Activated naive CD4-positive, alpha-beta T cell treated with anti-CD3 and anti-CD28 coated beads, Interleukin-2, amount 10 ng/mL, durations not matched to agents 7 days and 5 days (primary cell): ENCODE measurements at places on chromosomes 7 and 10.

GRCh38 chr10:48526011-48526821, 78.7 kb downstream of the ARHGAP22 start:
- no peak overlapping the region for H3K4me3 ChIP-seq
- peaks cover 63% of the 10 kb centered on the region for H3K27me3 ChIP-seq
- H3K27ac ChIP-seq: no peak overlapping the region
- H3K36me3 ChIP-seq: no peaks in the 10 kb centered on the region

GRCh38 chr7:64886956-64887545, 16.0 kb upstream of the ZNF273 start:
- H3K27me3 ChIP-seq: peaks cover 97% of the 10 kb centered on the region
- DNase-seq: no peak
- peaks cover 14% of the 10 kb centered on the region for H3K4me1 ChIP-seq
- peaks cover 2% of the 10 kb centered on the region for H3K36me3 ChIP-seq
- H3K4me3 ChIP-seq: no peak overlapping the region
- no peak overlapping the region for H3K27ac ChIP-seq

- no peak overlapping the region for H3K4me3 ChIP-seq
- no peak for DNase-seq
- H3K36me3 ChIP-seq: peaks cover 3% of the 10 kb centered on the region
- H3K4me1 ChIP-seq: peaks cover 10% of the 10 kb centered on the region
- no peaks in the 10 kb centered on the region for H3K27me3 ChIP-seq
- H3K27ac ChIP-seq: peak overlapping the region; percentile 56
Observed at GRCh38 chr7:129468547-129468946, 33.8 kb upstream of the SMKR1 start.

- no peak overlapping the region for H3K27ac ChIP-seq
- no peak overlapping the region for H3K4me3 ChIP-seq
- H3K36me3 ChIP-seq: no peaks in the 10 kb centered on the region
- peaks cover 4% of the 10 kb centered on the region for H3K27me3 ChIP-seq
Observed at GRCh38 chr10:75350791-75351190, 50.8 kb downstream of the ZNF503 start.

GRCh38 chr7:2792235-2792634, 51.9 kb downstream of the GNA12 start:
- peaks cover 22% of the 10 kb centered on the region for H3K36me3 ChIP-seq
- no peak overlapping the region for H3K4me3 ChIP-seq
- DNase-seq: no peak
- H3K27me3 ChIP-seq: no peaks in the 10 kb centered on the region

DNA sequence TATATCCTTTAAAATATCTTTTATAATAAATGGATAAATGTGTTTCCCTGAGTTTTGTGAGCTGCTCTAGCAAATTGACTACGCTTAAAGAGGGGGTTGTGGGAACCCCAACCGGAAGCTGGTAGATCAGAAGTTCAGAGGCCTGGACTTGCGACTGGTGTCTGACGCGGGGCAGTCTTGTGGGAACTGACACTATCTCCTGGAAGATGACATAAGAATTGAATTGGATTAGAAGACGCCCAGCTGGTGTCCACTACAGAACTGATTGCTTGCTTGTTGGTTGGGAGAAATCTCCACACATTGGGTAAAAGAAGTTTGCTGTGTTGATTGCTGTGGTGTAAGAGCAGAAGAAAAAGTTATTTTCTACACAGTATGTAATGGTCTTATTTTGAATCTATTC, 51.1 kb upstream of the AHR start:
- peaks cover 2% of the 10 kb centered on the region for H3K36me3 ChIP-seq
- H3K27me3 ChIP-seq: no peaks in the 10 kb centered on the region
- H3K4me3 ChIP-seq: no peak overlapping the region
- H3K4me1 ChIP-seq: peaks cover 8% of the 10 kb centered on the region
- no peak for DNase-seq
- H3K27ac ChIP-seq: no peak overlapping the region

DNA sequence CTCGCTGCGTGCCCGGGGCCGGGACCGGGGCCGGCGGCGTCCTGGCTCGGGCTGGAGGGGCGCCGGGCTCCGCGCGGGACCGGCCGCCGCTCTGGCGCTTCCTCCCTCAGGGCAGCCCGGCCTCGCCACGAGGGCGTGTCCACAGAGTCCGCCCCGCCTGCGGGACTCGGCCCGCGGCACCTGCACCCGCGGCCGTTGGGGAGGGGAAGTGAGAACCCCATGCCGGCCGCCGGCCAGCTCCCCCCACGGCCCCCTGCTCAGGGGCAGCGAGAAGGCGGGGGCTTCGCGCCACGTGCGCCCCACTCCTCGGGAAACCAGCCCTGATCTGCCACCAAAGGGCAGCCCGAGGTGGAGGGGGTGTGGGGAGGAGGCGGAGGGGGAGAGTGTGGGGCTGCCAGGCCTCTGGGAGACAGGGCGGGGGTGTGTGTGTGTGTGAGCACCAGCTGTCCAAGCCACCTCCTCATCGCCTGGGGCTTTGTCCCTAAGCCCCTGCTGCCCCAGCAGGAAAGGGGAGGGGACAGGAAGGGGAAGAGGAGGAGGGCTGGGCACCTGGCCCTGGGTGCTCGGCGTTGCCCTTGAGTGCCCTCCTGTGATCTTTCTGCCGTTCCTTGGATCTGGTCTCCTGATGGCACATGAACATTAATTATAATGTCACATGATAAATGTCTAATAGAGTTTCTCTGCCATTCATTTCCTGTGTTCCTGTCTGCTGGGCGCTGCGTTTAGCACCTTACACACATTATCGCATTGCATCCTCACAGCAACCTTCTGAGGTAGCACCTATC, at the start of gene PIK3AP1:
Gene PIK3AP1, minus strand, starts transcription at position 93 of the 785 bp plus-strand sequence. CDS start 120 bp downstream, outside the sequence.
- peaks cover 32% of the 10 kb centered on the region for H3K27me3 ChIP-seq
- peak within 1 kb of the TSS; percentile 78 for H3K4me3 ChIP-seq
- H3K4me1 ChIP-seq: peaks cover 18% of the 10 kb centered on the region
- no peaks in the 10 kb centered on the region for H3K36me3 ChIP-seq
- peak; percentile 55 for DNase-seq

GRCh38 chr7:149826344-149827088, 11.7 kb upstream of the ZNF862 start:
- H3K27ac ChIP-seq: no peak overlapping the region
- H3K27me3 ChIP-seq: peaks cover 27% of the 10 kb centered on the region
- no peak overlapping the region for H3K4me3 ChIP-seq
- no peaks in the 10 kb centered on the region for H3K36me3 ChIP-seq
- H3K4me1 ChIP-seq: no peaks in the 10 kb centered on the region

GRCh38 chr10:77104459-77104980, 533.1 kb downstream of the KCNMA1 start:
- H3K4me3 ChIP-seq: no peak overlapping the region
- H3K27me3 ChIP-seq: peaks cover 4% of the 10 kb centered on the region
- H3K36me3 ChIP-seq: no peaks in the 10 kb centered on the region
- no peak overlapping the region for H3K27ac ChIP-seq
- no peaks in the 10 kb centered on the region for H3K4me1 ChIP-seq

DNA sequence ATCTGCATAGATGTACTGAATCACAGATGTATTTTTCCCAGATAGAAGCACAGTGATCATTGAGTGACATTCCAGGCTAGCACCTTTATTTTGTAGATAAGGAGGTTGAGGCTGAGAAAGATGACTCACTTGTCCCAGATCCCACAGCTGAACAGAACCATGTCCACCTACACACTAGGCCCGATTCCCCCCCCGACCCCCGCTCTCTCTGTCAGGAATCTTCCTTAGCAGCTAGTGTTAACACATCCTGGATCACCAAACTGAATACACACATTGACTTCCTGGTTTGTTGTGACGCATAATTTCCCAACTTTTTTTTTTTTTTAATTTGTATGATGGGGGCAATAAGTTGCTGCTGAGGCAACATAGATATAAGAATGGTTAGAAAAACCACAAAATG, 5.2 kb downstream of the SFMBT2 start:
- H3K27ac ChIP-seq: no peak overlapping the region
- H3K36me3 ChIP-seq: peaks cover 38% of the 10 kb centered on the region
- peaks cover 43% of the 10 kb centered on the region for H3K4me1 ChIP-seq
- H3K4me3 ChIP-seq: no peak overlapping the region
- DNase-seq: no peak
- no peaks in the 10 kb centered on the region for H3K27me3 ChIP-seq

- no peak overlapping the region for H3K27ac ChIP-seq
- no peak overlapping the region for H3K4me3 ChIP-seq
- H3K36me3 ChIP-seq: peaks cover 2% of the 10 kb centered on the region
- DNase-seq: no peak
- no peaks in the 10 kb centered on the region for H3K4me1 ChIP-seq
Observed at GRCh38 chr10:112819231-112819630, 130.8 kb upstream of the TCF7L2 start.

- no peak overlapping the region for H3K27ac ChIP-seq
- no peak for DNase-seq
- H3K27me3 ChIP-seq: peaks cover 22% of the 10 kb centered on the region
- H3K4me3 ChIP-seq: no peak overlapping the region
Observed at GRCh38 chr10:79028056-79028430, 40.7 kb upstream of the ZMIZ1 start.

DNA sequence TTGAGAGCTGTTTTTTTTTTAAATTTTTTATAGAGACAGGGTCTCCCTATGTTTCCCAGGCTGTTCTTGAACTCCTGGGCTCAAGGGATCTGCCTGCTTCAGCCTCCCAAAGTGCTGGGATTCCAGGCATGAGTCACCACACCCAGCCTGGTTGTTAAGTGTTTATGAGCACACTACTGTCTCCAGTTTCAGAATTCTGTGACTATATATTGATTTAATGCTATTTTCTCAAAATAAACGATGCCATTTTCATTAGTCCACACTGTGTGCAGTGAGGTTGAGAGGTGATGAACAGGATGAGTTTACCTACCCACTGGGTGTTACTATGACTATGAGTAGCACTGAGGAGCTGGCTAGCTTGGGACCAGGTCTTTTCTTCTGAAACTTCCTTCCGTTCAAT, 110.9 kb upstream of the FAM180A start:
- no peak for DNase-seq
- no peaks in the 10 kb centered on the region for H3K27me3 ChIP-seq
- H3K27ac ChIP-seq: no peak overlapping the region
- H3K4me1 ChIP-seq: no peaks in the 10 kb centered on the region
- H3K36me3 ChIP-seq: no peaks in the 10 kb centered on the region

- no peaks in the 10 kb centered on the region for H3K36me3 ChIP-seq
- peaks cover 13% of the 10 kb centered on the region for H3K4me1 ChIP-seq
- H3K4me3 ChIP-seq: no peak overlapping the region
- no peak for DNase-seq
- peaks cover 53% of the 10 kb centered on the region for H3K27me3 ChIP-seq
Observed at GRCh38 chr10:79505829-79506228, 6.5 kb upstream of the EIF5AL1 start.

DNA sequence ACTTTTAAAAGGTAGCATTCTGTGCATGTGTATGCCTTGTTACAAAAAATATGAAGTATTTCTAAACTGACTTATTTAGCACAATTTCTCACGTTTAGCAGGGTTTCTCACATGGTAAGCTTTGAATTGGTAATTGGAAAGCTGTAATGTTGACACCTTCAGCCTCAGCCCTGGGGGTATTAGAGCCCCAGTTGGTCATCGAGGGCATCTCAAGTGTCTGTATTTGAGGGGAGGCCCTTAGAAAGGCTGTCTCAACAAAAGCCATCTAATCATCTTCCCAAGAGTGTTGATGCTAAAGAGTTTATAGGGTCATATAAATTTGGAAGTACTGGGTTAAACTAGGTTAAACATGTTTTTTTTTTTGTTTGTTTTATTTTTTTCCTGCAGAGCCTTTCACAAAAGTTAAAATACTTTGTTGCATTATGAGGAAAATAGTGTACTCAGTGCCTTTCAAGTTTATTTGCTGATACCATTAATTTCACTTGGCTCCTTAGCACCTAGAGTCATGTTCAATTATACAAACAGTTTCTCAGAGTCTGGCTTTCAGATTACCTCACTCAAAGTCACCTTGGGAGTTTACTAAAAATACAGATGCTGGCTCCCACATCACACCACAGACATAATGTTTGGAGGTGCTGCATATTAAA, 134.0 kb downstream of the CD36 start:
- H3K4me3 ChIP-seq: no peak overlapping the region
- no peak overlapping the region for H3K27ac ChIP-seq
- H3K36me3 ChIP-seq: no peaks in the 10 kb centered on the region
- DNase-seq: no peak

DNA sequence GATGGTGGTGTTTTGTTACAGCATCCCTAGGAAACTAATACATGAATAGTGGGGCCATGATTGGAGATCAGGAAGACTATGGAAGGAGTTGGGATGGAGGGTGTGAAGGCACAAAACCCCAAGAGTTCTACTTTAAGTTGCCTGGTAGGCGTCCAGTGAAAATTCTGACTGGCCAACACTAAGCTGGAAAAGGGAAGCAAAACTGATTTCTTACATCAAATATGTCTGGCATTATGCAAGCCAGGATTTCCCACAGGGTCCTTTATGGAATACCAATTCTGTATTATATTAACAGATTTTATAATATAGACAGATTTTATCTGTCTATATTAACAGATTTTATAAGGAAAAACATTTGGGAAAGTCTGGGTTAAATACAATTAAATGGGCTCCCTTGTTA, 16.2 kb downstream of the CPVL start:
- no peak overlapping the region for H3K27ac ChIP-seq
- no peaks in the 10 kb centered on the region for H3K4me1 ChIP-seq
- no peaks in the 10 kb centered on the region for H3K36me3 ChIP-seq

DNA sequence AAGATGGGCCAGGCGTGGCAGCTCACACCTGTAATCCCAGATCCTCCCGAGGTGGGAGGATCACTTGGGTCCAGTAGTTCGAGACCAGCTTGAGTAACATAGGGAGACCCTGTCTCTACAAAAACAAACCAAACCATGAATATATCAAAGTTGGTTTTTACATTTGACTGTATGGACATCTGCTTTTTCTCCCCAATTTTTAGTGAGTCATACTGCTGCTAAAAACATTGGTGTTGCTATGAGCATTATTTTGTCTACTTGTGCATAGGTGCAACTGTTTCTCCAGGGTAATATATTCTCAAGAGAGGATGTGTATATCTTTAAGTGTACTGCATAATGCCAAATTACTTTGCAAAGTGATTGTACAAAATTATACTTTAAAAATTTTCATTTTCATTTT, 769 bp upstream of the TMEM248 start:
- DNase-seq: no peak
- no peaks in the 10 kb centered on the region for H3K27me3 ChIP-seq
- H3K4me1 ChIP-seq: peaks cover 34% of the 10 kb centered on the region
- peak overlapping the region; percentile 5 for H3K27ac ChIP-seq

DNA sequence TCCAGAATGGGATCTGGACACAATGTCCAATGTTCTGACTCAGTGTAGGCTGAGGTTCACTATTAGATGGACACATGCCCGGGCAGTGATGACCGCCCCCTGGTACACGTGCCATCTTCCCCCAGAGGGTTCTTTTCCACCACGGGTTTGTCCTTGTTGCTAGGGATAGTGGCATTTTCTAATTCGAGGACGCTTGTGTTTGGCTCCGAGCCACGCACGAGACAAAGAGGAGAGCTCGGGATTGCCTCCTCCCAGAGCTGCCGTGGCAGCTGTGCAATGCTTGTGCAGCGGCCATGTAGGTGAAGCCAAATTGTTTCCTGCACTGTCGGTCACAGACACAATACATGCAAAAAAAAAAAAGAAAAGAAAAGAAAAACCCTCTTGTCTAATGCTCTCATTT, 207.5 kb downstream of the PAXIP1 start:
- DNase-seq: no peak
- H3K27me3 ChIP-seq: peaks cover 12% of the 10 kb centered on the region
- no peak overlapping the region for H3K4me3 ChIP-seq
